ENCODE measurements at places on chromosomes 1 and 21.

DNA sequence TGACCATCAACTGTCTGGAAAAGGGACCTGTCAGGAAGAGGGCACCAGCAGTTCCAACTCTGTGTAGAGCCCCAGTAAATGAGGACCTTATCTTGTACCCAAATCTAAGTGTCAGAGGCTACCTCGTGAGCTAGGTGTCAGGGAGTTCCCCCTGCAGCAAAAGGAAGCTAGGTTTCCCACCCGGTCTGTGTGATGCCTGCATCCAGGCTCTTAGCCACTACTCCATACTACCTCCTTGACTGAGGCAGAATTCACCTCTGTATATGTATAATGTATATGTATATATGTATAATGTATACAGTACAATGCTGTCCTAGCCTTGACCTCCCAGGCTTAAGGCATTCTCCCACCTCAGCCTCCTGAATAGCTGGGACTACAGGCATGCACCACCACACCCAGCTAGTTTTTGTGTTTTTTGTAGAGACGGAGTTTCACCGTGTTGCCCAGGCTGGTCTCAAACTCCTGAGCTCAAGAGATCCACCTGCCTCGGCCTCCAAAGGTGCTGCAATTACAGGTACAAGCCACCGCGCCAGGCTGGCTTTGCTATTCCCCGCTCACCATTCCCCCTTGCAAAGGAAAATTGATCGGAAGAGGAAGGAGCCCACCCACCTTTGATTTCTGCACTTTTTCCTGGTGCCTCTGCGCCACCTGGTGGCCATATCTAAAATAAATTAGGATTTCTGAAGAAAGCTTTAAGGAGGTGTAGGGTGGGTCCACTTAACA lies 15.7 kb upstream of the LUZP1 start:
- peak; percentile 48 for DNase-seq

DNA sequence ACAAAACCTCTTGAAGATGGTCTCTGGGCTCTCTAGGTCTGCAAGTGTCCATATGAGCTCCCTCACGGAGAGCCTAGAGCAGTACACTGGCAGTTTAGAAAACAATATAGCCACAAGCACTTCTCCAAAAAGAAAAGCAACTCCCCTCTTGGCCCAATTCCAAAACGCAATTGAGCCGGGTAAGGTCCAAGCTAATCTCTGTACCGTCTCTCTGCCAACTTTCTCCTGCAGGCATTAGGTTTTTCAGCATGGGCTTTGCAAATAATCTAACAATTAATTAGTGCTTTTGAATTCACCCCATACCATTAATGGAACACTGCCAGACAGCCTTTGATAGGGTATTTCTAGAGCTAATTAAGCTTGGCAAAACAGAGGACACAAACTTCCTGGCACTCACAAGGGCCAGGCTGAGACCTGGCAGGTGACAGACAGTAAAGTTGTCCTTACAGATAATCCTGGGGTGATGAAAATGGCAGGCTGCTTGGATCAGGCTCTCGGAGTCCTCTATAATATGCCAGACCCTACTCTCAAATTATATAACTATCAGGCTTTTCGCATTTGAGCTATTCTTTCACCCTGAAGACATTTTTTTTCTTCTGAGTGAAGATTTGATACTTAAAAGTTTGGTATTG lies 39.8 kb downstream of the TGFBR3 start:
- DNase-seq = peak; percentile 65

GRCh38 chr21:45076245-45076711 lies 1.9 kb downstream of the ADARB1 start:
- DNase-seq = no peak

DNA sequence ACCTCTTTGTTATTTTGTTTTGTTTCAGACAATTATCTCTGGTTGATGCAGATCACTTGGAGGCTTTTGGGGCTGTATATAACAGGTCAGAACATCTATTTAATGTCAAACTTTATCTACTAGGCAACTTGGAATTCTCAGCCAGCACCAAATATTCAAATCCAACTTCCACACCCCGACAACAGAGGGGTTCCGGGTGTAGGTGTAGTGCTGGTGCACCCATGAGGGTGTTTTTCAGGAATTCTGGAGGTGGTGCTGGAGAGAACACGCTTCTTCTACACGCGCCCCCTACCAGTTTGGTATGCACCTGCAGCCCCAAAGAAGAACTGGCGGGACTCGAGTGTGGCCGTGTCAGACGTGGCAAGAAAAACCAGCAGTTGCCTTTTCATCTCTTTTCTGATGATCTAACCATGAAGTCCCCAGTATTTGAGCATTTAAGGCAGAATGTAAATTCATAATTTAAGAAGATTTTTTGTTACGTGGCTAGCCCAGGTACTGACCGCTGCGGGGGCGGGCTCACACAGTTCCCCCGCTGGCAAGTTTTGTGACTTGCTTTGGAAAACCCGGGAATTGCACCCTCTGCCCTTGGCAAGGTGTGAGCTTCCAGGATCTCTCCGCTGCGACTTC lies 462 bp upstream of the TLCD4 start:
- peak; percentile 85 for DNase-seq

DNA sequence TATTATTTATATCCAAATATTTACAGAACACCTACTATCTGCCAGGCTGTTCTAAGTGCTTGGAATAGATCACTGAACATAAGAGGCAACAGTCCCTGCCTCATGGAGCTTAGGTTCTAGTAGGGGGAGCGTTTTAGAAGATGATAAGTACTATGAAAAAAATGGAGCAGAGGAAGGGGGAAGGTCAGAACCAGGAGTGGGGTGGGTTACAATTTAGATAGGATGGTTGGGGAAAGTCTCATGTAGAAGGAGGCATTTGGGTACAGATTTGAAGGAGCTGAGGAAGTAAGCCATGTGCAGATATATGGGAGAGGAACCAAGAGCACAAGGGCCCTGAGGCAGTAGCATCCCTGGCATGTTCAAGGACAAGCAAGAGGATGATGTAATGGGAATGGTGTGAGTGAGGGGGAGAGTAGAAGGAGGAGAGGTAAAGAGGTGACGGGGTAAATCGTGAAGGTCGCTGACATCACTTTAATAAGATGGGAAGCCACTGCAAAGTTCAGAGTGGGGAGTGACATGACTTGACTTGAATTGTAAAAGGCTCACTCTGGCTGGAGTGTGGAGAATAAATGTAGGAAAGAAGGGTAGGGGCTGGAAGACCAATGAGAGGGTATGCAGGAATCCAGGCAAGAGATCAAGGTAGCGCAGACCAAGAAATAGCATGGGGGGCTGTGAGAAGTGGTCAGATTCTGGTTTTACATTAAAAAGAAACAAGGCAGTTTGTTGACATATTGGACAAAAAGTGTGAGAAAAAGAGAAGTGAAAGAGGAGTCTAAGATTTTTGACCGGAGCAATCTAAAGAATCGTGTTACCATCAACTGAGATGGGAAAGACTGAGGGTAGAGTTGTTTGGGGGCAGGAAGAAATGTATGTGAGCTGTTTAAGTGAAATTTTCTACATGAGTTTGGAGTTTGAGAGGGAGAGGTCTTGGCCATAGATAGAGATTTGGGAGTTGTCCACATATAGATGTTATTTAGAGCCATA lies 92.6 kb downstream of the LPAR3 start:
- DNase-seq = no peak

GRCh38 chr1:46983830-46984586 lies 39.5 kb upstream of the CYP4X1 start:
- DNase-seq = no peak

DNA sequence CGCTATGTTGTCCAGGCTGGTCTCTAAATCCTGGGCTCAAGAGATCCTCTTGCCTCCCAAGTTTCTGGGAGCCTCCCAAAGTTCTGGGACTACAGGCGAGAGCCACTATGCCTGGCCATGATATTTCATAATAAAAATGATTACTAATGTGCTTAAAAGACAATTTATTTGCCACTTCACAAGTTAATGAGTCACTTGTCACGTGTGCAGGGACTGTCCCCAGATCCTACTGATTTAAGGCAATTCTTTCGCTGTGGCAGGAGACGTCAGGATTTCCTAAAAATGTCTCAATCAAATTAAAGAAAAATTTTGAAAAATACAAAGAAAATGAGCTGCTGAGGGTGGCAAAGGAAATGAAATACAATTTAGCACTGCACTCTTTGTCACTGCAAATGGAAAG lies 43.5 kb downstream of the B3GALNT2 start:
- DNase-seq = no peak

- DNase-seq = peak; percentile 69
These were observed 577 bp upstream of the CEP350 start for GRCh38 chr1:179953974-179954492.

- DNase-seq = peak; percentile 30
These were observed 206.0 kb downstream of the CENPF start for GRCh38 chr1:214808845-214809460.

GRCh38 chr21:42731264-42732032 lies 78.0 kb downstream of the PDE9A start:
- DNase-seq = no peak

GRCh38 chr1:28862571-28863403 lies 50.8 kb downstream of the OPRD1 start:
- no peak for DNase-seq

DNA sequence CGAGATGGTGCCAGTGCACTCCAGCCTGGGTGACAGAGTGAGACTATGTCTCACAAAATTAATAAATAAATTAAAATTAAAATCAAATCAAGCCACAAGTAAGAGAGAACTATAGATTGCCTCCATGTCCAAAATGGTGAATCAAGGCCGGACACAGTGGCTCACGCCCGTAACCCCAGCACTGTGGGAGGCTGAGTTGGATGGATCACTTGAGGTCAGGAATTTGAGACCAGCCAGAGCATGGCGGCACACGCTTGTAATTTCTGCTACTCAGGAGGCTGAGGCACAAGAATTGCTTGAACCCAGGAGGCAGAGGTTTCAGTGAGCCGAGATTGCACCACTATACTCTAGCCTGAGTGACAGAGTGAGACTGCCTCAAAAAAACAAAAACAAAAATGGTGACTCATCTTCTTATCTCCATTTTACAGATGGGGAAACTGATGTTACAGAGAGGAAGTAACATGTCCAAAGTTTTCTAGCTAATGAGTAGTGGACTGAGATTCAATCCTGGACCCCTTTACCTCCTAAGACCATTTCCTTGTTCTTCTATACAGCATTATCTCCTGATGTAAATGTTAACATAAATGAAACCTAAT lies 99.0 kb upstream of the HNRNPU start:
- no peak for DNase-seq

DNA sequence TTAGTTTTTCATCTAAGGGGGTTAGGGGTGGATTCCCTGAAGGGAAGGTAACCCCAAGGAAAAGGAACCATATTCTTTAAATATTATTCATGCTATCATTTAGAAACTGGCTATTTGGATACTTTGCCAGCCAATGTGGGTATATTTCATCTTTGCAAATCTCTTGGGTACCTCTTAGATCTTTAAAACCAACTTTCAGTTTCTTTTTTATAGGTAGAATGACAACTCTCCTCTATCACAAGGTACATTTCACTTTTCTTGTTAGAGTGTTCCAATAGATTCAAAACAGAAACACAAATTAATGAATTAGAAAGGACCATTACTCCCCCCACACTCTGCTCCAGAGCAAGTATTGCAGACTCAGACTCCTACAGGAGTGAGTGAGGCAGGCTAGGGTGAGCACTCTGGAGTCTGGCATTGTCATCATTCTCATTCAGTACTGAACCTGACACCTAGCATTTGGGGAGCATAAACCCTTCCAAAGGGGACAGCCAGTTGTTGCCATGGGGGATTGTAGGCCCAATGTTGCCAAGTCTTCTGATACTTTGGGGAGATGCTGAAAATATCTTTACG lies 43.0 kb downstream of the MACO1 start:
- no peak for DNase-seq

DNA sequence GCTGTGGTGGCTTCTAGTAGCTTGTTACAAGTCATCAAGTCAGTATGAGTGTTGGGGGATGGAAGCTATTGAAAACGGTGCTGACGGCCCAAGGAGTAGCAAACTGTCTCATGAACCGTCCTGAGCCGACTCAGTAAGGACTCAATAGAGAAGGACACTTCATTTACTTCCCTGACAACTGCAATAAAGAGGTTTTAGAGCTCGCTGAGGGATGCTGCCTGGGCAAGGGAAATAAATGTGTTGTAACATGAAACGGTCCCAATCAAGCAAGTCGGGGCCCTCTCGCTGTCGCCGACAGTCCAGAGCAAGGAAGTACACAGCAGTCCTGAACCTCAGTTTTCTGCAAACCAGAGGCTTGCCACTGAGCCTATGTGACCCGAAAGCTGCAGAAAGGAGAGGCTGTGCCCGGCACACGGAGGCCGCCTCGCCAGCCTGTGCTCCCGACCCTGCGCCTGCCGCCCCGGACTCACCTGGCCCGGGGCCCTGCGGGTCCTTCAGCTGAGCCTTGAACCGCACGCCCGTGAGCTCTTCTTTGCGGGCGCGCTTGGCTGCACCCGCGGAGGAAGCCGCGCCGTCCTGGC lies 423 bp downstream of the URB1 start:
- no peak for DNase-seq

GRCh38 chr1:36807262-36807661 lies 227.1 kb downstream of the GRIK3 start:
- DNase-seq = peak; percentile 95

DNA sequence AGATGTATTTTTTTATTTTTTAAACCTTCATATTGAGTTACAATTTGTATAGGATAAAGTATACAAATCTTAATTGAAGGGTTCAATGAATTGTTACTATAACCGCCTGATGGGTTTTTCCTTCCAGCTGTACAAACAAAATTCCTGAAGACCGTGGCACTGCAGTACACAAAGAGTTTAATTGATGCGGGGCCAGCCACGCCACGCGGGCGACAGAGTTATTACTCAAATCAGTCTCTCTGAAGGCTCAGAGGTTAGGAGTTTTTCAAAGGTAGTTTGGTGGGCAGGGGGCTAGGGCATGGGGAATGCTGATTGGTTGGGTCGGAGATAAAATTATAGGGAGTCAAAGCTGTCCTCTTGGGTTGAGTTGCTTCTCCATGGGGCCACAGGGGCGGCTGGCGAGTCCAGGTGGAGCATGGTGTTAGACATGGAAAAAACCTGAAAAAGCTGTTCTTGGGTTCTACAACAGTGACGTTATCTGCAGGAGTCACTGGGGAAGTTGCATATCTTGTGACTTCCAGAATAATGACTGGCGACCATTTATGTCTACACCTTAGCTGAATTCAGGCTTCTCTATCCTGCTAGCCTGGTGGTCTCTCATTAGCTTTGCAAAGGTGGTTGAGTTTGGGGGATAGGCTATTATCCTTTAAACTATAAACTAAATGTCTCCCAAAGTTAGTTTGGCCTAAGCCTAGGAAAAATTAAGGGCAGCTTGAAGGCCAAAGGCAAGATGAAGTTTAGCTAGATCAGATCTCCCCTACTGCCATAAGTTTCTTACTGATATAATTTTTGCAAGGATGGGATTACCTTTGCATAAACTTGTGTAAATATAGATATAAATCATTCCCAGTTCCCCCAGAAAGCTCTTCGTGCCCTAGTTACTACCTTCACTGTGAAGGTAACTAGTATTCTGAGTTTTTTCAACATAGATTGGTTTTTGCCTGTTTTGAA lies 13.0 kb upstream of the TMEM9 start:
- no peak for DNase-seq

- no peak for DNase-seq
These were observed 226.3 kb upstream of the FGGY start for GRCh38 chr1:59070610-59071009.
